ENCODE measurements at places on chromosomes 4 and X. TPM values are rescaled to one million over a fixed set of nuclear protein-coding genes. Genes with fewer than 3 reads are reported as not detected.

TBC1D9 gene
- total RNA-seq, result 10.6 TPM

TREX2 gene
- 3.2 TPM for total RNA-seq

HTN3 gene
- total RNA-seq, result not detected

PIM2 gene
- total RNA-seq, result 9.1 TPM

DSPP gene
- not detected for total RNA-seq

CT45A10 gene
- not detected for total RNA-seq

DNA sequence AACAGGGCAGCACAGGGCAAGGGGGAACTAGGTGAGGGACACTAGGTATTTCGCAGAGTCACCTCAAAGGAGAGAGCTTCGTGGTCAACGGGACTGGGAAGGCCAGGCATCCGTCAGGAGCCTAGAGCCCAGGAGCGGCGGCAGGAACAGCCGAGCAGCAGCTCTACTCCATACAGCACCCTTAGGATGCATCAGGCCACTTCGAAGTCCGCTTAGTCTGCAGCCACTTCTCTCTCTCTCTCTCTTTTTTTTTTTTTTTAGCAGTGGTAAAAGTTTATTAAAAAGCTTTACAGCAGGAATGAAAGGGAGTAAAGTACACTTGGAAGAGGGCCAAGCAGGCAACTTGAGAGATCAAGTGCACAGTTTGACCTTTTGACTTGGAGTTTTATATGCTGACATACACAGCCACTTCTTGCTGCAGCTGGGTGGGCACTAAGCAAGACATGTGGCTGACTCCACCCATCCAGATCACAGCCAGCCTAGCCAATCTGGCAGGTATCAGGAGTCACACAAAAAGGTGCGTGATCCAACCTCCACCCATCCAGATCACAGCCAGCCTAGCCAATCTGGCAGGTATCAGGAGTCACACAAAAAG, 209.7 kb upstream of the RADX start:
- DNase-seq, result no peak

GRCh38 chrX:39956803-39957394, 140.9 kb downstream of the BCOR start:
- DNase-seq, result no peak

- no peak for DNase-seq
Observed at GRCh38 chr4:87147116-87147515, 73.3 kb downstream of the KLHL8 start.
